ENCODE measurements at places on chromosomes 1 and 21.

DNA sequence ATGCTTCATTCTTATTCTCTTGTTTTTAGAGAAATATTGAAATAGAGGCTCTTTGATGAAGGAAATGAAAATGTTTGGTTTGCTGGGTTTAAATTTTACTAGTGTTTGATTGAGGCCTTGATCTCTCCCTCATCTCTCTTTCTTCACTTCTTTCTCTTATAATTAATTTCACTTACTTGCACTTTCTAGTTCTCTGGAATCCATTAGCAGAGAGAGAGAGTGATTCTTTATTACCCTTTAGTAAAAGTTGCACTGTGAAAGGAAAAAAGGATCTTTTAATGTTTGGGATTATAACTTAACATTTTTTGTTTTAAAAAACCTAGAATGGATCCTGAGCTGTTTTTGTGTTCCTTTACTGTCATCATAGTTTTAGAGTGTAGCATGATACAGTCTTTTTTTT lies 12.2 kb downstream of the RPRD2 start:
- DNase-seq = no peak

DNA sequence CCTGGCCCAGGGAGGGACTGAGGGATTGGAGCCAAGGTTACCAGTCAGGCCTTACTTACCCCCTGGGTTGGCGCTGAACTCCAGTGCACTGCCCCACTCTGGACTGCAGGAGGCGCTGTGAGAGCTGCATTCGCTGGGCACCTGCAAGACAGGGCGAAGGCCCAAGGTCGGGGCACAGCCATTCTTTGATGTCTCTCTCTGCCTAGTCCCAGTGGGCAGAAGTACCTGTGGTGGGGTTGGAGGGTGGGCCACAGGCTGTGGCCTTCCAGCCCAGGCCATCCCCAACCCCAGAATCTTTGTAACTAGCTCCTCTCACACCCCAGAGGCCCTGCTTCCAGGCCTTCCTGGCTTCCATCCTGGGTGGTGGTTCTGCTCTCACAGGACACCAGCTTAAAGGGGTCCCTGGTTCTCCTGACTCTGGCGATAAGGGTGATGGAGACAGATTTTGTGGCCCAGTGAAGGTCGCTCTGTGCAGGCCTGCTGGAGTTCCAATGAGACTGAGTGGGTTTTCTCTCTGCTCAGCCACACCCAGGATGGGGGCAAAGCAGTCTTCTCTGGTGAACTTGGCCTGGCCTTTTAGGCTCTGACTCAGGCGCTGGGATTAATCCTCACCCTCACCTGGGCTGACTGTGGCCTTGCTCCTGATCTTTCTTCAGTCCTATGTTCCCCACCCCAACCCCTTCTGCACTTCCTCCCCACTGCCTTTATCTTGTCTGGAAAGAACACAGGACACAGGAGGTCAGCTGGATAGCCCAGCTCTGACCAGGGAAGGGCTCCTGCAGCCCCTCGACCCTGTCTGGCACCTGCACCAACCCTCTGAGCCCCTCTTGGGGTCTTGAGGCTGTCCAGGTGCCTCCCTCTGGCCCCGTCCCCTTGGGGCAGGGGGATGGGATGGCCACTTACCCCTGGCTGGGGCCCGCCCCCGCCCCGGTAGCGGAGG lies 954 bp downstream of the MYOG start:
- DNase-seq = peak; percentile 39

- DNase-seq = no peak
Observed at GRCh38 chr21:29085106-29085752, 11.8 kb upstream of the CCT8 start.

GRCh38 chr1:183226963-183227362 lies 40.9 kb downstream of the LAMC2 start:
- DNase-seq = no peak

DNA sequence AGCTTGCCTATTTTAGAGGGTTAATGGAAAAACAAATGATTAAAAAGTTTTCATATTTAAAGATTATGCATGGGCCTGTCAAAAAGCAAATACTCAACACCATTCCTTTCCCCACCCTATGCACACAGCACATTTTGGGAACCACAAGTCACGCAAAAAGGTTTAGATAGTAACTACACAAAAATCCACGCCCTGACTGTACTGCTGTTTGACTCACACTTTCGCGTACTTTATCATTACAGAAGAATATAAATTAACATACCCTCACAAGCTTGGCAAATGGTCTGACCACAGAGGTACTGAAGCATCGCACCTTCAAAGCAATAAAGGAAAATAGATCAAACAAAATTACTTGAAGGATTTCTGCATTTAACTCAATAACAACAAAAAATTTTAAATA lies 1.4 kb downstream of the ATP5PO start:
- DNase-seq = no peak

DNA sequence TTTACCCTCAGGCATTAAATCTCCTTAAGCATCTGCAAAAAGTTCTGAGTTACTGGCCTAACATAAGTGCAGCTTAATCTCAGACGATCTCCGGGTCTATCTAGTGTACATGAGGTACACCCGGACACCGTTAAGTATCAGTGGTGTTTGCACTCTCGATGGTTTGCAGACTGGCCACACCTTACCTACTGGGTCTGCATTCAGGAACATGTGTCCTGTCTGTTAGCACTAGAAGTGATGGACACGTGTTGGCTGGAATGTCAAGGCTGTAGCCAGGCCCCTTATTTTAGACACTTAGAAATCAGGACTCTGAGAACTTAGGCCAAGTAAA lies 783 bp upstream of the AGL start:
- no peak for DNase-seq

DNA sequence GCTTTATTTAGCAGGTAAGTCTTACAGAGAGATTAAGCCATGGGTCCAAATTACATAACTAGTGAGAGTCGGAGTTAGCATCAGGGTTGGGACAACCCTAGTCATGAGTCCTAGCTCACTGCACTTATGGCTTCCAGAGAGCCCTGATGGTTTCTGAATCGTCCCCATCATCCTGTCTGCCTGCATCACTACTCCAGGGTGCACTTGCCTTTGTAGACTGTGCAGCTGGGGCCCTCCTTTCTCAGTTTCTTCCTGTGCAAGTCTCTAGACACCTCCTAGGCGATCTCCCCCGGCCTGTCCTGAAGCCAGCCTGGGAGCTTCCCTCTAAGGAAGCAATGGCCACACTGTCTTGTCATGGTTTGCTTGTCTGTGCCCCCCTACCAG lies 37.1 kb downstream of the KIAA0040 start:
- no peak for DNase-seq

DNA sequence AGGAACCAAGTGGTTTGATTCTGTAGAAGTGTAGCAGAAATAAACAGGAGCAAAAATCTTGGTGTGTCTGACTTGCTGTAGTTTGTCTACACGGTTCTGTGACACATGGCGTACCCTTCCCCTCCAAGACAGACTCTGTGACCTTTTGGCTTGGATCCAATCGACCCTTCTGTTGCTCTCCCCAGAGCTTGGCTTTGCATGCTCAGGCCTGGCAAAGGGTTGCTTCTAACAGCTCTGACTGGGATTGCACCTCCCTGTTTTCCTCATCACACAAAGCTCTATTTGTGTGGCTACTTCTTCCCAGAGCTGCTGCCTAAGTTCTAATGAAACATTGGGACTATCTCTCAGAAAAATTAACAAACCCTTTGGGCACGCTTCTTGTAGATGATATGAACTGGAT lies 24.0 kb downstream of the NGF start:
- DNase-seq = no peak

GRCh38 chr1:1124786-1125642 lies 9.1 kb upstream of the C1orf159 start:
- DNase-seq = no peak

DNA sequence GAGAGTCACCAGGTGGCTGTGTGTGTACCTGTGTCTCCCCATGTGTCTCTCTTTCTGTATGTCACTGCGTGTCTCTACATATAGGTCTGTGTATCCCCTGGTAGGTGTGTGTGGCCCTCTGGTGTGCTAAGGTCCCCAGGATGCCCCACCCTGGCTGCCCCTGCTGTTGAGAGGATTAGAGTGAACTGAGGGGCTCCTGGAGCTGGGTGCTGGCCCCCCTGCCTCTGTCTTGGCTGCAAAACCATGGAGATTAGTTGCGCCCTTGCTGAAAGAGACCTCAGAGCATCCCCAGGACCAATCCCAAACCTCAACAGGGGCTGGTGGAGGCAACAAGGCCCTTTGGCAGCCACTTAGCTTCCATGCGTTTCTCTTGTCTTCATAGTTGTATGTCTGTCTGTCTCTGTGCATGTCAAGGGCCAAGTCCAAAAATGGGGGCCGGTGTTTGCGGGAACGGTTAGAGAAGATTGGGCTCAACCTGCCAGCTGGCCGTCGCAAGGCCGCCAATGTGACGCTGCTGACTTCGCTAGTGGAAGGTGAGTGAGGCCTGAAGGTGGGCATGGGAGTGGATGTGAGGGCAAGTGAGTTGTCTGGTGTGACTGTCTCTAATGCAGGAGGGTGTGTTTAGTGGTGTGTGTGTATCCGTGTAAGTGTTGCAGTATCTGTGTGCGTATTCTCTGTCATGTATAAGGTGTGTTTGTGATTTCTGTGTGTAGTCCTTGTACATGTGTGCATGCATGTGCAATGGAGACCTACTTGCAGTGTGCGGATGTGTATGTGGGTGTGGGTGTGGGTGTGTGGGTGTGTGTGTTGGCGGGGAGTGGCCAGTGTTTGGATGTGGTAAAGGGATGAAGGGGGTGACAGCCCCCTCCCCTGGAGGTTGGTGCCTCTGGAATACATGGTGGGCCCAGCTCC lies 16.7 kb downstream of the TFAP2E start:
- no peak for DNase-seq

GRCh38 chr21:21860888-21861287 lies 862.7 kb downstream of the NCAM2 start:
- DNase-seq = no peak

DNA sequence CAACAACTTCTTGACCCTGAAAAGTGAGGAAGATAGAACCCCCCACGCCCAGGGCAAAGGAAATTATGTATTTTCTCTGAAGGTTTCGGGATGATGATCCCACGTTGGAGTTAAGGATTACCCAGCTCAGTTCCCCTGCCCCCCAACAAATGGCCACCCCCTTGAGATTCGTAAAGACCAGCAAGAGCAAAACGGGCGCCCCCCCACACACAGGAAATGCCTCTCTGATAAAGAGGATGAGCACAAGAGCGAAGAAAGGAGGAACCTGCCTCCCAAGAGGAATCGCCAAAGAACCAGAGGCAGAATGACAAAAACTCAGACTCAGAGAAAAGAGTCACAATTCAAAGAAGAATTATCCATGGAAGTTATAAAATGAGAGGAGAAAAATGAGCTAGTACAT lies 576.9 kb downstream of the MATN1 start:
- DNase-seq = no peak

DNA sequence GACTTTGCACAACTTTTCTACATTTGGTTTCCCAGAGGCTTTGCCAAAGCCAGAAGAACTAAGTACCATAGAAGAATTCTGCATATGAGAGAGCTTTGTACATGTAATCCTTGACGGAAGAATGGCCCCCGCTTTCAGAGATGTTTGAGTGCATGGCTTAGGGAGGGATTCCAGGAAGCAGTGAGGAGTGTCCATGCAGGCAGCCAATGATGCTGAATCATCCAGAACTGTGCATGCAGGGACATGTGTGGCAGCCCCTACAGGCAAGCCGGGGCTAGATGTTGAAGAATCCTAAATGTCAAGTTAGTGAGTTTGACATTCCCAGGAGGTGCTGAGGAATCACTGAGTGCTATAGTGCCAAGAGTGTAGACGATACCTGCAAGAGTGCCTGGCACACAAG lies 9.9 kb upstream of the HAO2 start:
- no peak for DNase-seq

GRCh38 chr1:66182551-66183178 lies 351.3 kb upstream of the SGIP1 start:
- peak; percentile 54 for DNase-seq

GRCh38 chr1:244821134-244821533 lies 14.3 kb upstream of the COX20 start:
- DNase-seq = no peak

DNA sequence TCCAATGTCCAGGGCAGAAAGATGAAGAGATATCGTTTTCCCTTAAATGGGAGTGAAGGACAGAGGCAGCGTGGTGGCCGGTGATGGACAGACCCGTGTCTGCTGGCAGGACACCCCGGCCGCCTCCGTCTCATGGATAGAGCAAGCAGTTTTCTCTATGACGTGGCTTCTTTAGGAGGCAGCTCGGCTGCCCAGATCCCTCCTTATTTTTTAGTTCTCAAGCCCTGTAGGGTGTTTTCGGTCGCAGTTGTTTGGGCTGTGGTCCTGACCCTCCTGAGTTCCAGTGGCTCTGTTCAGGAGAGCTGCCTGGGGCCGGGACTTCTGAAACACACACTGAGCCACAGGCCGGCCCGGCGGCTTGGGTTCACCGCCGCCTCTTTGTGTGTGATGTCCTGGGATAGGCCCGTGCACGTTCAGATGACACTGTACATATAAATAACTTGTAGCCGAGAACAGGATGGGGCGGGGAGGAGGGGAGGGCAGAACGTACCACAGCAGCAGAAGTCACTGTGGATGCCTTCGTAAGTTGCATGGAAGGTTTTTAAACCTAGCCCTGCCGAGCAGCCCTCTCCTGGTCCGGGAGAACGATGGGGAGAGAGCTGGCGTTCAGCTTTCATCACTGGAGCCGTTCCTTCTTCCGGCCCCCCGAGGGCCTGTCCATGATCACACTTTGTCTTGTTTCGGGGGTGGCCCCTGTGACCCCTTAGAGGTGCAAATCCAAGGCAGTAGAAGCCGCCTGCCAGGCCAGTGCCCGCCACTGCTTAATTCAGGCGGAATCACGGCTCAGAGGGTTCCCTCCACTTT lies 65.2 kb downstream of the SIK1 start:
- no peak for DNase-seq

- DNase-seq = no peak
Observed at GRCh38 chr1:81873946-81874345, 73.2 kb downstream of the ADGRL2 start.
